Stimulated activated CD4-positive, alpha-beta T cell treated with anti-CD3 and anti-CD28 coated beads, Interleukin-2, amount 100 ng/mL, for 24 hours (primary cell): ENCODE measurements at places on chromosomes 3 and 15.

DNA sequence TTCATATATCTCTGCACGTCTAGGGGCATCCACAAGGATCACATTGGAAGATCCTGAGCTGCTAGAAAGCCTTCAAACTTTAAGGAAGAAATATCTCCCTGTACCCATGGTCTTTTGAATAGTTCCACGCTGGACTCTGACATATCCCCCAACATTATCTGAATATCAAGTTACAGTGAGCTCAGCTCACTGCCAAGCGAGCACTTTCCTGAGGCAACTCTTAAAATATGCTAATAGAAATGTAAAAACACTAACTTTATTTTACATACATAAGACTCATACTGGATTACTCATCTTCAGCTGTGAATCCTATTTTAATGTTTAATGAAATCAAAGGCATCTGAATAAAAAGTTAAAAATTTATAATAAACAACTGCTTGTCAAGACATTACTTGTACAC lies 420.2 kb upstream of the CCDC54 start:
- no peak for DNase-seq

GRCh38 chr3:24088782-24089181 lies 143.7 kb downstream of the NR1D2 start:
- no peak for DNase-seq

DNA sequence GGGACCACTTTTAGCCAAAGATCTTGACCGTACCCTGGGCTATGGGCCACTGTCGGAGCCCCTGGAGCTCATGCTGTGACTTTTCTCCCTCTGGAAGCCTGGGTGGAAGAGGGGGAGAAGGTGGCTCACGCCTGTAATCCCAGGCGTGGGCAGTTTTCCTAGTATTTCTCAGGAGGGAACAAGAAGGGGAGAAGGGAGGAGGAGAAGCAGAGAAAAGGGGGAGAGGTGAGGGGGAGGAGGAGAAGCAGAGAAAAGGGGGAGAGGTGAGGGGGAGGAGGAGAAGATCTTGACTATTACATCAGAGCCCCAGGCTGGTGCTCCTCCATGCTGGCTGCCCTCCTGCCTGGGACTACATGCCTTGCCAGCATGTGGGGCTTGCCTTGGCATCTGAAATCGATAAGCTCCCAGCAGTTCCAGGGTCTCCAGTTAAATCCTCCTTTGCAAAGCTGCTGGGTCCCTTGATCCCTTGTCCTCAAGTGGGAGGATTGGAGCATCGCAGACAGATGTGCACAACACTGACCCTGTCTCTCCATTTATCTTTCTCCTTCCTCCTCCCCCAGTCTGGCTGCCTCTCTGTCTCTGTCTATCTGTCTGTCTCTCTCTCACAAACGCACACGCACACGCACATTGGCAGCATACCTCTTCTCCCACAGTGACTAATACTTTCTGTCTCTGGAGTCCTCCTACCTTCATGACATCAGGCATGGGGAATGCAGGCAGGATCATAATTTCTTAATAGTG lies 41.6 kb downstream of the MRAS start:
- DNase-seq: no peak

DNA sequence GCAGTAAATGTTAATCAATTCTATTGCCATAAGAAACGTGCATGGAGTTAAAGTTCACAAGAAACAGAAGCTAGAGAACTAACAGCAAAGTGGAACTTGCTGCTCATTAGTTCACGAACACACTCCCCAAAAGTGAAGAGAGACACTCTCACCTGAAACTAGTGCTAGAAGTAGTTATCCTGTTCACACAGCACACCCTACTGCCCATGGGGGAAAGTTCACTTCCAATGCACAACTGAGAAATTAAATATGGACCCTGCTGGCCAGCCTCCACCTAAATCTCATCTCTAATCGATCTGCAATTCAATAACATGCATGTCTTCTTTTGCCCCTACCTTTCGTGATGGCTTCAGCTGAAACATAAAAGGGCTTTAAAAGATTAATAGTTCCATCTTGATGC lies 39.4 kb upstream of the FRMD4B start:
- peak; percentile 26 for DNase-seq

DNA sequence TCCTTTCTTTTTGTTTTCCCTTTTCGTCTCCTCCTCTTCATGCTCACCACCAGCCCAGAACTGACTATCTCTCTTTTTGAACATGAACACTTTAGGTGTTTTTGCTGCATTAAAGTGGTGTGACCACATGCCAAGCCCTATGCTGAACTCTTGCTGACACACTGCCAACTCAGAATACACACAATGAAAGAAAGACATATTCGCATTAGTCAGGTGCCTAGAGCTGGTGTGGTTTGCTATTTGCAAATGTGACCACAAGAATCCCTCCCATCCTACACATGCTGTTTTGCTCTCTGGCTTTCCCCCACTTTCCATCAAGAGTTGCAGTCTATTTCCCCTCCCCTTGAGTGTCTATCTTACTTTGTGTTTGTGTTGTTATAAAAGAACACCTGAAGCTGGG lies 967.8 kb upstream of the CFAP20DC start:
- DNase-seq: peak; percentile 40

DNA sequence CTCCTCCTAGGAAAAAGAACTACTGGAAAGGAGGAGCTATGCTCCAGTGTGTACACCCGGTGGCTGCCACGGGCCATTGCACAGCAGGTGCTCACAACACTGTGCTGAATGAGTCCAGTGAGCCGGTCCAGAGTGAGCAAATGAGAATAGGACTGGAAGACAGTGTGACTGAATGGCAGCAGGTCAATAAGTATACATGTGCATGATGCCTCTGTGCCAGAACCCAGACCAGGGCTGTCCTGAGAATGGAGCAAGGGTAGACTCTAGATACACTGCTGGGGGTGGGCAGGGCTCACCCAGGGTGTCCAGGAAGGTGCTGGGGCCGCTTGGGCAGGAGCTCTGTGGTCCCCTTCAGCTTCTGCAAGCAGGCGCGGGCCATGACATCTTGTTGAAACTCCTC lies 8.3 kb downstream of the POLG start:
- DNase-seq: no peak

DNA sequence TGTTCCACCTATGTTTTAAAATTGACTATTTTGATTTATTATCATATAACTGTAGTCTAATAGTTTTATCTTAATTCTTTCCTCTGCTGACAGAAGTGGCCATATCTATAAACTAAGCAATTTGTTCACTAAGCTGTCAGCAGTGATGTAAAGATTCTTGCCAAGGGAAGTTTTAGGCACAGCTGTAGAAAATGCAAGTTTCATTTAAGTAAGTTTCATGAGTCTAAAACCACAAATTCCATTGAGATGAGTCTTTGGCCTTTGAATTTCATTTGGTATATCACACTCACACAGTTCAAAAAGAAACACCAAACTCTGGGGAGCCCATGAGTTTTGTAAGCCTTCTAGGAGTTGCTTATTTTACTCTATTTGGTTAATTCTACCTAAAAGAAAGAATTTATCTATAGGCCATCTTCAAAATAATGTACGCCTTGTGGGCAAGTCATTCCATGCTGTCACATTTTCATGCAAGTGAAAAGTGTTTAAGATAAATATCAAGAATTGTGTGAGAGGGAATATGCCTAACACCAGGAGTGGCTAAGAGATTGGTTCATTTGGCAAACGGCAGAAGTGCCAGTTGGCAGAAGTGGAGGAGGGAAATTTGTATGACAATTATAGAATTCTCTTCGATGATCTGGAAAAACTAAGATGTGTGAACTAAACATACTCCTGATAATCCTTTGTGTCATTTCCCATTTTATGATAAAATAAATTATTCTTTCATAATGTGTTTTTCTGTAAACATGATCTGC lies 292.9 kb downstream of the ZIC4 start:
- DNase-seq: no peak

- DNase-seq: no peak
Observed at GRCh38 chr3:128547368-128547987, 54.5 kb upstream of the GATA2 start.

DNA sequence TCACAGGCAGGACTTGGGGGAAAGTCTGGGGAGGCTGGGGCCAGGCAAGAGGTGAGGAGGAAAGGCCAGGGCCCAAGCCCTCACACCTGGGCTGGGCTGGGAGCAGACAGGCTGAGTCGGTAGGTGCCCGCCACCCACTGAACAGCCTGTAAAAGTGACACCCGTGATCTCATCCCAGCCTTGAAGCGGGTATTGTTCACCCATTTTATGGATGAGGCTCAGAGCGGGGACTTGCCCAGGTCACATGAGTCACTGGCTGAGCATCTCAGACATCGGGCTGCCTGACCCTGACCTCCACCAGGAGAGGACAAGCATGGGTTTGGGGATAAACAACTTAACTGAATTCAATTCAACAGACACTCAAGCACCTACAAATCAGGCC lies 52.0 kb upstream of the CTSH start:
- DNase-seq: no peak

- no peak for DNase-seq
Observed at GRCh38 chr15:81363718-81364500, 10.1 kb downstream of the TMC3 start.

DNA sequence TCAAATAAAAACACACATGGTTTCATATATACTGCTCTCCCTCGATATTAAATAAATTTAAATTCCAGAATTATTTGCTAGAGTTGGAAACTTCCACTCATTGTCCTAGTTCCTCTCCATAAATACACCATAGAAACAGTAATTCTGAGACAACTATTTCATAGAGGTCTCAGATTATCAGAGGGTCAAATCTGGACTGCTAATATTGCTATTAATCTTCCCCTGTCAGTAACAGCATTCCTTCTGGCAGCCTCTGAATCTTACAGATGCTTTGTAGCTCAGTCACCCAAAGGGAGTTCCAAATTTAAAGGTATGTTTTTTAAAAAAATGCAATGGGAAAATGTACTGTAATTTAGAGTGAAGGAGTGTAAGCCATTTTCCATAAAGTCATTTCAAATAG lies 428.8 kb downstream of the PYDC2 start:
- DNase-seq: no peak

- no peak for DNase-seq
Observed at GRCh38 chr3:50221411-50222168, 14.4 kb upstream of the GNAI2 start.

DNA sequence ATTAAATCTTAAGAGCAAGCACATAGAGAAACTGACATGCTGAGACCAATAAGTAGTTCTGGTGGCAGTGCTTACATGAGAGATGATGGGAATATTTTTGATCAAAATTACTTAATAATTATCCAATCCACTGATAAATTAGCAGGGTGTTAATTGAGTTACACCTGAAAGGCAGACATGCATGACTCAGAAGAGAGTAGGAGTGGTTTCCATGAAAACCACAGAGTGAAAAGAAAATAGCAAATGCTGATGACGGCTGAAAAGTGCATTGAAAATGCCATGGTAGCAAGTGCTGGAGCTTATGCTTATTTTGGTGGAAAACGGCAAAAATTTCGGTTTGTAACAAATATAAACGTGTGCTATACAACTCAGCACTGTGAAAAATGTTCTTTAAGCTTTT lies 267.8 kb upstream of the LRRN1 start:
- no peak for DNase-seq

GRCh38 chr3:188220097-188220788 lies 66.3 kb downstream of the LPP start:
- DNase-seq: no peak

- DNase-seq: no peak
Observed at GRCh38 chr15:91625506-91625905, 228.0 kb upstream of the SLCO3A1 start.

- no peak for DNase-seq
Observed at GRCh38 chr15:57263520-57263919, 112.8 kb upstream of the CGNL1 start.

GRCh38 chr3:170513642-170514041 lies 72.2 kb downstream of the SLC7A14 start:
- no peak for DNase-seq

DNA sequence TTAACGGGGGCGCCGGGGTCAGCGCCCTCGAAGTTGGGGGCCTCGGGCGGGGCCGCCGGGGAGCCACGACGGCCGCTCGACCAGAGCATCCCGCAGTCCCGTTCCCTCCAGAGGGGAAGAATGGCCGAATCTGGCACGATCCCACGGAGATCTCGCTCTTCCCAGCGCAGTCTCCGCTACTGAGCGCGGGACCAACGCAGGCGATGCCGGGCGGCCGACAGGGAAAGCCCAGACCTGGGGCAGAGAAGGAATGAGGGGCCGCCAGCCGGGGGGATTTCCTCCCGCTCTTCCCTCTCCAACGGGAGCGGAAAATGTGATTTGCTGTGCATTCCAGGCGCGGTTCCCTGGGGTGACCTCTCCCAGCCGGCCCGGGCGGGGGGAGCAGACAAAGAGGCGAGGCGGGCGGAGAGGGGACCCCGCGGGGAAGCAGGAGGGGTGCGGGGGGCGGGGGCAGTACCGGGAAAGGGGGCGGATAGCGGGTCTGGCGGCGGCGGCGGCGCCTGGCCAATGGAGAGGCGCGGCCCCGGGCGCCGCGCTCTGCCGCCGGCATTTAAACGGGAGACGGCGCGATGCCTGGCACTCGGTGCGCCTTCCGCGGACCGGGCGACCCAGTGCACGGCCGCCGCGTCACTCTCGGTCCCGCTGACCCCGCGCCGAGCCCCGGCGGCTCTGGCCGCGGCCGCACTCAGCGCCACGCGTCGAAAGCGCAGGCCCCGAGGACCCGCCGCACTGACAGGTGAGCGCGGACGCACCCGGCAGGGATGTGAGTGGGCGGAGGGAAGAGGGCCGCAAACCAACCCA lies at the start of gene GREM1:
Gene GREM1 (plus strand): TSS at position 579 of the 801 bp plus-strand sequence. CDS start 12,687 bp downstream, outside the sequence.
- no peak for DNase-seq

DNA sequence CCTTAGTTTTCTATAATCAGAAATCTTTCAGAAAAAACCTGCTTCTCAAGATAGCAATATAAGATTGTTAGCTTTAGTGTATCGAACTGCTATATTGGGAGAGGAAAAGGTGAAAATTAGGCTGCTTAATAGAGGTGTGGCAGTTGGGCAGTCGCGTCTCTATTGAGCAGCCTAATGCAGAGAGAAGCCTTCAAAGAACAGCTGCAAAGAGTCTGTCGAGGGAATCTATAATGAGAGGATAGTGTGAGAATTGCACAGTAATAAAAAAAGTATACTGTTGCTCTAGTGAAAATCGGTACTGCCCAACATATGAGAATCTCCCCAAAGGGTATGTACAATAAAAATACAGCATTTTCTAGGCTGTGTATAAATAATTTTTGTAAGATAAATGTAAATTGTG lies 184.4 kb downstream of the TCF12 start:
- DNase-seq: no peak

DNA sequence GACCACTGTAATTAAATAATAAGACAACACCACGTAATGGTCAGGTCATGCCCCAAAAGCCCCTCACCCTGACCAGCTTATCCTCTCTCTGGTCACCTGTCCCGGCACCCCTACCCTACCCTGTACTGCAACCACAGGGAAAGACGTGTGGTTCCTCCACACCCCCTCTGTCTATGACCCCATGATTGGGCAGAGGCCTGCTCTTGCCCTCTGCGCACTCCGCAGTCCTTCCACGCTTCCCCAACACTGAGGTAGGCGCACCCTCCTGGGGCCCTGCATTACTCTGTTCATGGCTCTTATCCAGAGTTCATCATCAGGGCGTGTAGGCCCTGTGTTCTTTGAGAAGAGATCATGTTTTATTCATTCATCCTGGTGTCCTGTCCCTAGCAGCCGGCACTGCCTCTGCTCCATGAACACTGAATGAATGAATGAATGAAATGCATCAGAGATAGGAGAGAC lies 33.8 kb downstream of the MGLL start:
- DNase-seq: no peak

- no peak for DNase-seq
Observed at GRCh38 chr15:70866982-70867641, 13.2 kb upstream of the LARP6 start.

- DNase-seq: no peak
Observed at GRCh38 chr3:173138026-173138425, 3.0 kb downstream of the SPATA16 start.

GRCh38 chr3:149296972-149297371 lies 36.5 kb downstream of the TM4SF18 start:
- DNase-seq: no peak

GRCh38 chr15:68546318-68546717 lies 32.5 kb upstream of the CORO2B start:
- no peak for DNase-seq

GRCh38 chr15:83747050-83747717 lies 93.3 kb downstream of the ADAMTSL3 start:
- no peak for DNase-seq
